ENCODE measurements at places on chromosomes 7 and 10.

GRCh38 chr7:47489624-47490023, 92.3 kb downstream of the TNS3 start:
- DNase-seq = no peak

- DNase-seq = no peak
Observed at GRCh38 chr10:133049639-133050038, 38.1 kb upstream of the ADGRA1 start.

DNA sequence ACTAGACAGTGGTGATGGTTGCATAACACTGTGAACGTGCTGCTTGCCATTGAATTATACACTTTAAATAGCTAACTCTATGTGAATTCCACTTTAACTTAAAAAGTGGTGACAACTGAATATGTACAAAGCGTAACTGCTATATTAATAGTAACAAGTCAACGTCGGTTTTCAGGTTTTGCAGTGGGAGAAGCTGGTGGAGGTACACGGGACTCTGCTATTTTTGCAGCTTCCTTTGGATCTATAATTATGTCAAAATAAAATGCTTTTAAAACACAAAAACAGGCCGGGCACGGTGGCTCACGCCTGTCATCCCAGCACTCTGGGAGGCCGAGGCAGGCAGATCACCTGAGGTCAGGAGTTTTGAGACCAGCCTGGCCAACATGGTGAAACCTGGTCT, 21.0 kb downstream of the AP5Z1 start:
- DNase-seq = no peak

GRCh38 chr10:92714152-92714845, 24.5 kb downstream of the HHEX start:
- no peak for DNase-seq

DNA sequence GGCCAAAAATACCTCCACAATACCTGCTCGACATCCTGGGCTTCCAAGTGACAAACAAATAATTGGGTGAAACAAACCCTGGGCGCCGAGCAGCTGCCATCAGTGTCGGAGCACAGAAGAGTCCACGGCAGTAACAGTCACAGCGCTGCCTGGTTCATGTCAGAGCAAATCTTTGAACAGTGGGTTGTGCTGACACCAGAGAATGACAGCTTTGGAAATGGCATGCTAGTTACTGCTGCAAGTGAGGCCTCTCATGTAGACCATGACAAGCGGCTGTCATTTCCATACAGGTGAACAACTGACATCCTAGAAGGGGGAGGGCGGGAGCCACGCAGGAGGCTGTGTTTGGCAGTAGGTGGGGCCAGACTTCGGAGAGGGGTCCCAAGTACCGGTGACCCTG, 420.5 kb upstream of the GALNT17 start:
- DNase-seq = no peak

DNA sequence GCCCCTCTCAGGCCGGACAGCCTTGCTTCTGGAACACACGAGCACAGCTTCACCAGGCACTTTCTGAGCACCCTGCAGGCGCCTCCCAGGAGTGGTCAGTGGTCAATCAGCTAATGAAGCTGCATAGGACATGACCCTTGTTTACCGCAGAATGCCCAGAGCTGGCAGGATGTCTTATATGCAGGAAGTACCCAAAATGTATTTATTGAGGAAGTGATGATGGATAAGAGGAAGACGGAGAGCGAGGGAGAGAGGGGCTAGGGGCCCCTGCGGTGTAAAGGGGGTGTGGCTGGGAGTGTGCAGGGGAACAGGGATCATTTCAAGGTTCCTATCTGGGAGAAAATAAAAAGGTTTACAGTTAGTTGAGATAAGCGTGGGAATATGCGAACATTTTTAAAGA, 3.3 kb downstream of the CYP2E1 start:
- no peak for DNase-seq

GRCh38 chr7:103031781-103032180, 42.8 kb downstream of the FBXL13 start:
- peak; percentile 23 for DNase-seq

GRCh38 chr7:149317986-149318672, 56.1 kb downstream of the ZNF783 start:
- DNase-seq = no peak

- peak; percentile 84 for DNase-seq
Observed at GRCh38 chr10:47165711-47166404, 134.1 kb upstream of the GDF10 start.

GRCh38 chr7:94393246-94394108, 1.2 kb upstream of the COL1A2 start:
- DNase-seq = peak; percentile 69

- DNase-seq = no peak
Observed at GRCh38 chr10:7460006-7460405, 49.2 kb upstream of the SFMBT2 start.

DNA sequence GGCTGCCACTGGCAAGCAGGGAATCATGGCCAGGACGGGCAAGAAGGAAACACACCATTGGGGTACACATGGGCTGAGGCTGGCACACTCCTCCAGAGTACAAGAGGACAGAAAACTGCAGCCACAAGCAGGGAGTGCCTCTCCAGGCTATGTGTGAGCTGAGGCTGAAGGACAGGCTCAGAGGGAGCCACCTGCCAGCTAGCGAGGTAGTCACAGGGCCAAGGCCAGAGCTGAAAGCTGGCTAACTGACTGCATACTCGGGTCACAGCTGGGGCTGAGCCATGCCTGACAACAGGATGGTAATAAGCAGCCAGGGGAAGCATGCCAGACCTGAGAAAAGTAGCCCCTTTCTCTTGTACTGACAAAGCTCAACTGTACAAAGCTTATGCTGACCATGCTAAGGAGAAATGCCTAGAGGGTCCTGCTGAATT, 52.0 kb downstream of the KIF5B start:
- DNase-seq = no peak

DNA sequence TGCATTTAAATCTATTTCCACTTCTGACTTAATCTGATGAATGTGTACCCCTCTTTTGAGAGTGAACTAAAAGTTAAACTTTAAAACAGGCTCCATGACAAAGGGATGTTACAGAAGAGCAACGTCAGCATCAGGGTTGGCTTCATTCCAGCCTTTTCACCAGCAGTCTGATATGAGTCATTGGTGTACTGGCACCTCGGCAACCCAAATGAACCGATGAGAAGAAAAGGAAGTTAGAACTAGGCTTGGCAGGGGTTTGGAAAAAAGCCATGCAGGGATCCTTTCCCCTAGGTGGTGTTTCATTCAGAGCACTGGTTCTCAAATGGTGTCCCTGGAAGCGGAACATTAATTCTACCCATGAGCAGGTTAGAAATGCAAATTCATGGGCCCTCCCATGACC, 53.6 kb downstream of the SEC61G start:
- DNase-seq = peak; percentile 41

- DNase-seq = peak; percentile 86
Observed at GRCh38 chr7:873367-874002, 2.9 kb upstream of the GET4 start.

- DNase-seq = no peak
Observed at GRCh38 chr7:94571816-94572215, 62.2 kb downstream of the CASD1 start.

GRCh38 chr10:69237528-69238159, 17.5 kb downstream of the HKDC1 start:
- peak; percentile 84 for DNase-seq

GRCh38 chr10:117551330-117552155, 9.0 kb downstream of the EMX2 start:
- DNase-seq = no peak

GRCh38 chr10:118412932-118413331, 70.8 kb upstream of the FAM204A start:
- DNase-seq = no peak

DNA sequence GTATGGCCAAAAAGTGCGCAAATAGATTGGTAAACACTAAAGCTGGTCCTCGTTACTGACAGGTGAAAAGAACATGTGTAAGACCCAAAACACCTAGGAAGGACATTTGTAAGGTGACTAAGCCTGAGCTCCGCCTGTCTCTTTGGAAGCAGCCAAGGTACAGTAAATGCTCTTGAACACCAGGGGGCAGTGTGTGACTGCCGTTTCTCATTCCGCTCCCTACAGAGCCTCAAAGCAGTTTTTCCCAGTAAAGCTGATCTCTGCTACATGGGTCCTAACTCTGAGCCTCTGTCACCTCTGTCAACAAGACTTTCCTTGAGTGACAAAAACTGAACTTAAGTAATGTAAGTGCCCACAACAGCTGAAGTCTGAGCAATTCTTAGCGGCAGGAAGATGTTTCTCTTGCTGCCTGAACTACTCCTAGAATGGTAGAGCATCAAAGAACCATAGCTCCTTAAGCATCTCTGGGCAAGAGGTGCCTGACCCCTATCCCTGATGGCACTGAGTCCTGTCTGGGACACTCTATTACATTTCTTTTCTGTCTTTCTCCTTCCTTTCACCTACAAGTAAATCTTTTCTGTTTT, 238.0 kb upstream of the INHBA start:
- DNase-seq = peak; percentile 88

DNA sequence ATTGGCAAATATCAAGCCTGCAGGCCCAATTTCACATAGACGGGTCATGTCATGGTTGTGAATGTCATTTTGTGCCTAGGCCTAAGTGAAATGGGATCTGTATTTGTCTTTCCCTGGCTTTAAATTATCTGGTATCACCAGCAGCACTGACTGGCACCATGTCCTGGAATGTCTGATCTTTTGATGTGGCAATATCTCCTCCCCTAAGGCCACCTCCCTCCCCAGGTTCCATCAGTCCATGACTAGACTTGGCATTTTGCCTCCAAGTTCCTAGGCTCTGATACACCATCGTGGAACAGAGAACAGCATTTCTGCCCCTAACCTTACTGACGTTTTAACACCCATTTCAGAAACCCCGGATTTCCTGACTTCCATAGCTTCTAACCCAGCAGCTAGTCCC, 513.9 kb downstream of the GALNT17 start:
- DNase-seq = no peak

DNA sequence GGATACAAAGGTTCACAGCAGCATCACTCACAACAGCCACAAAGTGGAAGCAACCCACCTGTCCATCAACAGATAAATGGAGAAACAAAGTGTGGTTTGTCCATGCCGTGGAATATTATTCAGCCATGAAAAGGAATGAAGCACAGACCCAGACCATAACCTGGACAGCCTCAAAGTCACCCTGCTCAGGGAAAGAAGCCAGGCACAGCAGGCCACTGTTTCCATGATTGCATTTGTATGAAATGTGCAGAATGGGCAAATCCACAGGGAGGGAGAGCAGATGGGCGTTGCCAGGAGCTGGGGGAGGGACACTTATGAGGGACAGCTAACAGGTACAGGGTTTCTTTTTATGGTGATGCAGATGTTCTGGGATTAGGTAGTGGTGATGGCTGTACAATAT, 30.3 kb downstream of the FOXL3 start:
- DNase-seq = no peak

- no peak for DNase-seq
Observed at GRCh38 chr7:144379776-144380384, 23.6 kb downstream of the NOBOX start.

DNA sequence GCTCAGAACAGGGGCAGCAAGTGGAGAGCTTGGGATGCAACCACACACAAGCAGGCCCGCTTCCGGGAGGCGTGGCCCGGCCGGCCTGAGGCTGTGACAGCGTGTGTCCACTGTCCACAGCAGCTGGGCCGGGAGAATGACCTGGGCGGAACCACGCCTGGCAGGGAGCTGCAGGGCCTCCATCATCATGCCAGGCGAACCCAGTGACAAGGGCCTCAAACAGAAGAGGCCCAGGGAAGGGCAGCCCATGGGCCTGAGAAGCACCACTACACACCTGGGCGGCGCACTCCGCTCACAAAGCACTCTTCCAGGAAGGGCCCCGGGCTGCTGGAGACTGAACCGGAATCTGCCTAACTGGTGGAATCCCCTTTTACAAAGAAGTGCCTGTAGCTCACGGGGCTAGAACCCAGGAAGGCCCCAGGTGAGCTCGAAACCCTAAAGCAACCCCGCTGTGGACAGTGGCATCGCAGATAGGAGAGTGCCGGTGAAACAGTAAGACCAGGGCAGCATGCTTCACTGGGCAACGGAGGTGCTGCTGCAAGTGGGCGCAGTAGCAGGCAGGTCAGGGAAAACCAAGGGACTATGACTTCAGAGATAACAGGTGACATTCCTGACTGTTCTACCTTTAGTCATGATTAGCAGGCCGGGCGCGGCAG, 66.0 kb downstream of the MAD1L1 start:
- DNase-seq = no peak

DNA sequence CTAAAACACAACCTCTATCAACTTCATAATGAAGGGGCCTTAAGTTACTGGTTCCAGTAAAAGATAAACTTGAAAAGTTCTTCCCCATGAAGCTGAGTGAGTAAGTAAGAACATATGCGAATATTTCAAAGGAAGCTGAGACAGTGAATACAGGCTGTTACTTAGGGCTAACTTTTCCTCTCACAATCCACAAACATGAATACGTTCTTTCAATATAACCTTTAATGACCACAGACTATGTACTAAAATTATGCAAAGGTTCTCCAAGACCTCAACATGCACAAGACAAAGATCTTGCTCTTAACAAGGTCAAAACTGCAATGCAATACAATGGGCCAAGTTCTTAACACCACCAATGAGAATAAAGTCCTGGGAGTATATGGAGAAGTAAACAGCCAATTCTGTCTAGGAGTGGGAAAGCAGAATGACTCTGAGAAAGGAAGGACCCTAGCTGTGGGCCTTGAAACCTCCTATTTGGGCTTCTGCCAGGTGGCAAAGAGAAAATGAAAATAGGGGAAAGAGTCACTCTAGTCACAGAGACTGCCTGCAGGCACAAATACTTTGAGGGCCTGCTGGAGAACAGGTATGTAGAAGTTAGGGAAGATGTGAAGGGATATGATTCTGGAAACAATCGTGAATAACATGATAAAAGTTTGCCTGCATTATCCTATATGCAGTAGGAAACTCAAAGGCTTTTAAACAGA, 43.7 kb downstream of the OSBPL3 start:
- DNase-seq = peak; percentile 53

DNA sequence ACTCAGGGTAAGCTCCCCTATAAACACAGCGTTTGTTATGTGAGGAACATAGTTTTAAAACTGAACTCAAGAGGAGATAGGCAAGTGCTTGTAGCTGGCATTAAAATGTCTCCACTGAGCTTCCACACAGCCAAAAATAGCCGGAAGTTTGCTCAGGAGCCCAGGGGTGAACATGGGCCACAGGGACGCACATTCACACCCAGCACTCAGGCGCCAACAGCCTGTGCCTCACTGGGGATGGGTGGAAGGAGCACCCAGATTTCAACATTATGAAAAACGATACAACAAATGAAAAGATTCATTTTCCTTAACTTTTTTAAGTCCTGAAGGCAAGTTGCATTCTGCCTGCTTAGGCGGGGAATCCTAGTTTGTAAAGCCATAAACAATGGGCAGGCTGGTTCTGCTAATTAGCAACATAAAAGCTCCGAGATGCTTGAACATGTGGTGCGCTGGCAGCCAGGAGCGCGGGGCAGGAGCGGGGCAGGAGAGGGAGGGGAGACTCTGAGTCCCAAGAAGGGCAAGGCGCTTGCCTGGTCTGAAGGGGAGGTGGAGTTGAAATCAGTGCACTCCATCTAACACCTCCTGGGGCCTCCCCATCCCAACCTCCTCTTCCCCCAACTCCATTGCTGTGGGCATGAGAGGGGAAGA, 235.9 kb downstream of the COBL start:
- no peak for DNase-seq

All from cardiac fibroblast (primary cell).